ENCODE measurements at places on chromosomes 7 and 10.

DNA sequence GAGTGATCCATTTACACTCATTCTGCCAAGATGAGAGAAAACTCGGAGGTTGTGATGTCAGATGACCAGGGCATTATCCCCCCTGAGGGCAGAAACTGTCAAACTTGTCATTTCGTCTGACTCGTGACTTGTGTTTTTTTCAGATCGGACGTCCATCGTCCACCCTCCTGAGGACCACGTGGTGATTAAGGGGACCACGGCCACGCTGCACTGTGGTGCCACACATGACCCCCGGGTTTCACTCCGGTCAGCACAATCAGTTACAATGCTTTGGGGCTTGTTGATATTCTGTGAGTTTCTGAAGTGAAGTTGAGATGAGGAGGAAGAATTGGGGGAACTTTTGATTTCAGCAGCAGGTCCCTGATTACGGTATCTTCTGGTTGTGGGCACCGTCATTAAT lies 670.3 kb downstream of the SDK1 start:
- no peaks in the 10 kb centered on the region for H3K4me1 ChIP-seq
- H3K27me3 ChIP-seq = no peaks in the 10 kb centered on the region
- no peak overlapping the region for H3K27ac ChIP-seq
- no peaks in the 10 kb centered on the region for H3K36me3 ChIP-seq
- no peak for DNase-seq

- no peaks in the 10 kb centered on the region for H3K4me1 ChIP-seq
- H3K27ac ChIP-seq = no peak overlapping the region
- no peaks in the 10 kb centered on the region for H3K27me3 ChIP-seq
- DNase-seq = no peak
These were observed 124.5 kb upstream of the KCTD7 start for GRCh38 chr7:66504131-66504530.

DNA sequence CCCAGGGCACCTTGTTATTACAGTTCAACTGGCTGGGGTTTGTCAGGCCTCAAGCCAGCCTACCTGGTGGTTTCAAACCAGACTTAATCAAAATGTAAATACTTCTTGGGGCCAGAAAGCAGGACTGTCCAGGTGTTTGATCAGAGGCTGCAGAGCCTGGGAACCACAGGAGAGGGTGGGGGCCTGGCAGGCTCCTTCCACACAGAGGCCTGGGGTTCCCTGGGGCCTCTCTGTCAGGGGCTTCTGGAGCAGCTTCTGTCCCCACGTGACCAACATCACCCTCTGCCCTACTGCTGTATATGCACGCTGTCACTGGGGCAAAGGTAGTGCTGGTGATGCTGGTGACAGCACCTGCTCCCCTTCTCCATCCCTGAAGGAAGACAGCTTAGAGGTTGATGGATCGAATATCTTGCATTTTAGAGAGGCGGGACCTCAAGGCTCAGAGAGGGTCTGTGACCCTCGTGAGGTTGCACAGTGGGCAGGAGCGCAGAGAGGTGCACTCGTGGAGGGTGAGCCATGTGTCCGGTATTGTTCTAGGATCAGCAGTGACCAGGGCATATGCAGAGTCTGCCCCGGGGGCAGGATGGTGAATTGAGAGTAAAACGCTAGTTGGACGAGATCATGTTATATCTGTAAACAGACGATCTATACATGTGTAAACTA lies 95.4 kb downstream of the GRK5 start:
- H3K36me3 ChIP-seq = no peaks in the 10 kb centered on the region
- H3K4me1 ChIP-seq = peaks cover 11% of the 10 kb centered on the region
- DNase-seq = no peak
- peak overlapping the region; percentile 32 for H3K27ac ChIP-seq
- H3K4me3 ChIP-seq = no peak overlapping the region

- H3K27me3 ChIP-seq = peaks cover 42% of the 10 kb centered on the region
- H3K4me1 ChIP-seq = peaks cover 15% of the 10 kb centered on the region
- no peaks in the 10 kb centered on the region for H3K36me3 ChIP-seq
- no peak overlapping the region for H3K4me3 ChIP-seq
- DNase-seq = no peak
These were observed 1.2 kb downstream of the SFRP4 start for GRCh38 chr7:37915438-37915837.
